Activated CD8-positive, alpha-beta memory T cell treated with anti-CD3 and anti-CD28 coated beads for 1 hour (primary cell): ENCODE measurements at places on chromosomes 11 and 22.

GRCh38 chr11:64000026-64000739 is 13.9 kb downstream of the OTUB1 start:
- peak; percentile 56 for DNase-seq

DNA sequence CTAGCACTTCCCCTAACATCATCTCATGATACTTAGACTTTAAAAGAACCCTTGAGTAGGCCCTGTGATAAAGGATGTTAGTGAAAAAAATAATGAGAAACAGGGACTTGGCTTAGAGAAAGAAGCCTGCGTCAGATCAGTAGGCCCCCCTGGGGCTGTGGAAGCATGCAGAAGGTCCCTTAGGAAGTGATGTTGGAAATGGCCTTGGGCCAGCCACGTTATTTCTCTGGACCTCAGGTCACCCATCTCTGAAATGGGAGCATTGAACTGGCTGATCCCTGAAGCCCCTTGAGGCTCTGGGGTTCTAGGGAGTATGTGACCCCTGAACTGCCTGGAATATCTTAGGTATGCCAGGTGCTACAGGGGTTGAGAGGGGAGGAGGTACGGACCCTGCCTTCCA is 40.2 kb downstream of the MCM5 start:
- DNase-seq, result no peak

- DNase-seq, result no peak
These were observed 161.4 kb downstream of the METTL15 start for GRCh38 chr11:28269586-28269985.

- DNase-seq, result no peak
These were observed 1.3 kb downstream of the EHBP1L1 start for GRCh38 chr11:65576867-65577755.

GRCh38 chr11:35029979-35030682 is 108.8 kb upstream of the CD44 start:
- no peak for DNase-seq

GRCh38 chr22:29539105-29539504 is 14.5 kb downstream of the THOC5 start:
- DNase-seq, result no peak

- DNase-seq, result no peak
These were observed 106.8 kb downstream of the DCDC1 start for GRCh38 chr11:31262761-31263160.

DNA sequence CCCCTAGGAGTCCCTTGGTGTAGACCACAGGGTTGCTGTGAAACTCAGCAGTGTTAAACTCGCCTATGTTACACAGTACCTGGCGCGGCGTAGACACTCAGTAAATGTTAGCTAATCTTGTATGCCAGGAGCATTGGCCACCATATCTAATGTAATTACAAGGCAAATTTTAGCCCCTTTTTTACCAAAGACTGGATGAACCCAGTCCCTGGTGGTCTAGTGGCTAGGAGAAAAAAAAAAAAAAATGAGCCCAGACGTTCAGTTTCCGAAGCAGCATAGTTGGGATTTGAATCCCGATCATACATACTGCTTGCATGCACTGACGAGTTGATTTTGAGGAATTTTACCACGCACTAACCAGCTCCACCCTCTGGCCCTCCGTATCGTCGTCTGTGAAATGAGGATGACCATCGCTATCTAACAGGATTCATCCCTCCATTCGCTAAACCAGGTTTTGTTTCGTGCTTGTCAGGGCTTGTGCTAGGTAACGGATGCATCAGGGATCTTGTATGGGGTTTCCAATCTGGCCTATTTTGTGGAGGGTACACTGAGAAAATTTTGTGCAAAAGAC is 688 bp downstream of the PTS start:
- DNase-seq, result no peak

GRCh38 chr11:110086892-110087309 is 6.3 kb upstream of the ZC3H12C start:
- no peak for DNase-seq

DNA sequence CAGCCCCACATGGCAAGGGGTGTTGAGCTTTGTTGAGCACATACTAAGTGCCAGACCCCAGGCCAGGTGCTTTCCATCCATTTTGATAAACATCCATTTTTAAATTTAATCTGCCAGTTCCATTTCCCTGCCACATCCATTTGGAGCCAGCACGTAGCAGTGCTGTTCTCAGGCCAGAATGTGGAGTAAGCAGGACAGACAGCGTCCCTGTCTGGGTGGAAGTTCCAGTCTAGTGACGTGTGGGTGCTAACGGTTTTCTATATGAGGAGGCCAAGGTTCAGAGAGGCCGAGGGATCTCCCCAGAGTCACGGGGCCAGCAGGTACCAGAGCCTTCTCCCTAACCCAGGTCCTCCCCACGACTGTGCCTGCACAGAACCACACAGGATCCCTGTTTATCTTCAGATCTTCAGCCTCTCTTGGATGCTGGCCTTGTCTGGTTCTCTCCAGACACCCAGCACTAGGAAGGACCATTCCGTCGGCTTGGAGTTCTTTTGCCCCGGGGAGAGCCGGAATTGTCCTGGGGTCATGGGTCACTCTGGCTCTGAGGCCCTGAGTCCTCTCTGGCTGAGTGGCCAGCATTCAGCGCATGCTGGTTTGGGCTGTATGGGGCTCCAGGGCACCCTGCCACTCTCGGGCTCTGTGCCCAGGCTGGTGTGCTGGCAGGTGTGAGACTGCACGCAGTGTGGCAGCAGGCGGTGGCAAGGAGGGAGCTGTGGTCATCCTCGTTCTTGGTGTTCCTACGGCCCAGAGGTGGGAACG is 63.6 kb upstream of the PPARA start:
- no peak for DNase-seq

GRCh38 chr11:107018219-107018901 is at the start of gene GUCY1A2:
Gene GUCY1A2 (minus strand): TSS chr11:107018476. CDS start chr11:107018055, 421 bp downstream.
- DNase-seq, result no peak

DNA sequence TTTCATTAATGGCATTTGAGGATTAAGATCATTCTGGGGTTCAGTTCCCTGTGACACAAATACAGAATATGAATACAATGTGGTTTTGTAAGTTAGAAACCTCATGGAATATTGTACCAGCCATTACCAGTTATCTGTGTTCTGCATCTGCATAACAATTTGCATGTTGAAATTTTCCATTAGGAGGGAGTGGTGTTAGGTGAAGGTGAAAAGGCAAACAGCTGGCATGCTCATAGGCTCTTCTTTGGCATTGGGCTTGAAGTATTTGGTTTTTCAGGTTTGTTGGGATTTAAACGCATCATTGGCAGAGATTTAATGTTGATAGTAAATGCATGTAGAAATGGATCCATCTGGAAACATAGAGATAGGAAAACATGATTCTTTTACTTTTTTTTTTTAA is 18.6 kb downstream of the RTN3 start:
- no peak for DNase-seq

- DNase-seq, result no peak
These were observed 853 bp downstream of the HTATIP2 start for GRCh38 chr11:20364341-20364792.

DNA sequence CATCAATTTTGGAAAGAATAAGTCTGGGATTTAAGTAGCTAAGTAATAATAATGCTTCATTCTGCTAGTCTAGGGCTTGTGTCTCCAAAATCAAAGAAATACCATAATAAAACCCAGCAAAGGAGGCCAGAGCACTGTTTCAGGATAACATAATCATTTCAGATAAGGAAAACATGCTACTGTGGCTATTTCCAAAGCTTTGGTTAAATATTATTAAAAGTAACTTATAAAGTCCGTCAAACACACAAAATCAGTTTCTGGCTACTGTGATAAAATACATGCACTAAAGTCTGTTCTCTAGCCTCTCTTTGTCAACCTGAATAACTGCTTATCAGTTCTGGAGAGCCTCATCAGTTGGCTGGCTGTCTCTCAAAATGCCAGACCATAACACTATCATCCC is 1.5 kb upstream of the OR6T1 start:
- no peak for DNase-seq

DNA sequence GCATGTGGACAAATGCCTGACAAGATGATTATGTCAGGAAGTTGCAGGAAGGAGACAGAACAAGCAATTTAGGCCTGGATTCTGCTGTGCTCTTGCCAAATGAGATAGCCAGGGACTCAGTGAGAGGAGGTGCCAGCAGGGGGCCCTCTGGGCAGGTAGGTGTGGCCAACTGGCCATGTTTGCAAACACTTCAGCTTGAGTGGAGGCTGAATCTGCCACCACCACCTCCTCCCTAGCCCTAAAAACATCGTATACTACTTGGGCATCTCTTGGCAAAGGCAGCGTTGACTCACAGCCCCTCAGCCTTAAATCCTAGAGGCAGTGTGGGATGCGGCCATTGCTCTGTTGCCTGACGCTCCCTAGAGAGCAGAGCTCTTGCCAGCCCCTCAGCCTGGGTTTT is 95.1 kb upstream of the PLET1 start:
- DNase-seq, result no peak

DNA sequence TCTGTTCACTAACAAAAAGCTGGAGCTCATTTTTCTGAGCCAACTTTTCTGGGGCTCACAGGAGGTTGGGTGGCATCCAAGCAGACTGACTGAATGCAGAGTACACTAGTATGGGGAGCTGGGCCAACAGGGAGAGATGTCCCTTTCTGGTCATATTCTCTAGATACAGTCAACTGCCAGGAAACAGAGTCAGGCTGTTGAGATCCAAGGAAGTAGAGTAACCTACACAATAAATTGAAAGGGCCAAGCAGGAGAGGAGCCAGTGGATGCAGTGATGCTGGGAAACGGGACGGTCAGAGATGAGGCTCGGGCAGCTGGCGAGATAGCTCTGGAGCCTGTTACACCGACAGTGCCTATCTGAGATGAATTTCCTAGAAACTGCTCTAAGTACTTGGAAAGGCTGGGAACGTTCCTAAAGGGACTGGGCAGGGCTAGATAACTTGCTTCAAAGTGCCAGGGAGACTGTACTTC is 71.1 kb downstream of the LARGE2 start:
- no peak for DNase-seq

DNA sequence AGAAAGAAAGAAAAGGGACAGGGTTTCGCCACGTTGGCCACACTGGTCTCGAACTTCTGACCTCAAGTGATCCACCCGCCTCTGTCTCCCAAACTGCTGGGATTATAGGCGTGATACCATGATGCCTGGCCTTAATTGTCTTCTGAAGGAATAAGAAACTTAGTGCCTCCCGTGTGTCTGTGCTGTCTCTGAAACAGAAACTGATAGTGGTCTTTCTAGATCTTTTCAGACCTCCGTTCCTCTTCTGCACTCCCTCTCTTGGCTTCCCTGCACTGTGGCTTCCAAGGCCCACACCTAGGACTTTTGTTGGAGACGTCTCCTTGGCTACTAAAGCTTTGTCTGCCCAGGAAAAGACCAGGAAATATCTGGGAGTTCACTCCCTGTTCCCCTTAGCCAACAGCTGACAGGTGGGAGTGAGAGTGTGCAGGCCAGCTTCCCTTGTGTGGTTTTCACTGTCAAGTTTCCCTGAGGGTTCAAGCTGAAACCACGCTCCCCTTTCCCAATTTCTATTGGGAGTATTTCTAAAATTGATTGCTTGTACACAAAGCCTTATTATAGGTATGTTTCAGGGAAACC is 10.1 kb upstream of the HTR3B start:
- DNase-seq, result no peak

- DNase-seq, result no peak
These were observed 3.1 kb downstream of the BCO2 start for GRCh38 chr11:112178428-112178827.

- DNase-seq, result no peak
These were observed 17.6 kb upstream of the MCHR1 start for GRCh38 chr22:40661671-40662070.

- no peak for DNase-seq
These were observed 25.7 kb downstream of the TEF start for GRCh38 chr22:41407433-41407832.

DNA sequence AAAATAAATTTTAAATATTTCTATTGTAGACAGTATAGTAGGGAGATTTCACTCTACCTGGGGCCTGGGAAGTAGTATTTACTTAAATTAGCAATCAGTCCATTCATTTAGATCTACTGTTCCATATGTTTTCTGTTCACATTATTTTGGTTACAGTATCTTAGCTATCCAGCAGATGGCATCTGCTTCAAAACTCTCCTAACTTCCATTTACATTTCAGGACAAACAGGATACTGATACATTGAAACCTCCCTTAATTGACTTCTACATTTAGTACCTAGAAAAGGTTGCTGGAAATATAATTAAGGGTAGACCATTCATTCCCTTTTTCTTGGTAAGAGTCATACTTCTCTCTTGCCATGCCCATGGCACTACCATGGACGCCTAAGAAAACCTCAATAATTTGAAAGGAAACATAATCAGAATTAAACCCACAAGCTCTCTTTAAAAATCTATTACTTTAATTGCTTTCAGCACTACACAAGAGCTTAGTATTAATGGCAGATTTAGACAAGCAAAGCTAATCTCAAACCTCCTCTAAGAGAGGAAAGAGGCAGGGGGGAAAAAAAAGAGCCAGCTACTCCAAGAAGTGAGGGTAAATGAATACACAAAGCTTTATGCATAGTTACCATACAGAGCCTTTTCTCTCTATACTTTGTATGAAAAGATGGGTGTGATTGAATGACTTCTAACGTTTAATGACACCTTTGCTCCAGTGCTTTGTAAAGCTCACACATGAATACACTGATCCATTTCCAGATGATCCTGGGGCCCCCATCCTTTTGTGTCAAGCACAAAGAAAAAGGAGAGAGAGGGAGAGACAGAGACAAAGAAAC is 131.2 kb upstream of the MTMR2 start:
- DNase-seq, result no peak

DNA sequence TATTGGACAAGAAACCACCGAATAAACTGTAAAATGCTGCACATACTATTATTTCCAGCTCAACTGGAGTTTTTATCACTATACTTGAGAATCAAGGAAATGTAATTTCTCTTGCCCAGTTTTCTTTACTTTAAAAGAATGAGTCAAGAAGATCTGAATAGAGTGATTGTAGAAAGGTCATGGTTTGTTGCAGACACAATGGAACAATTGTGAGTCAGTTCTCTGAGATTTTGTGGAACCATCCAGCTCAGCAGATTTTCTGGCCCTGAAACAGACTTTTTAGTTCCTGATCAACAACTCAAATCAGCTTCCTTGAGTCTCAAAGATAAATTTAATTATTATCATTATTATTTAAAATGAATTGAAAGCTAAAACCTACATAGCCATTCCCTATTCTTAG is 1.3 kb downstream of the TCN1 start:
- DNase-seq, result no peak

GRCh38 chr11:30405385-30405784 is 82.5 kb downstream of the ARL14EP start:
- DNase-seq, result no peak

- DNase-seq, result no peak
These were observed 6.5 kb upstream of the KCNQ1OT1 start for GRCh38 chr11:2706321-2706720.

GRCh38 chr11:1387521-1387920 is 2.2 kb upstream of the BRSK2 start:
- no peak for DNase-seq

- DNase-seq, result no peak
These were observed 66.1 kb downstream of the SCUBE1 start for GRCh38 chr22:43277091-43277490.

GRCh38 chr11:133966921-133967598 is 10.3 kb upstream of the IGSF9B start:
- peak; percentile 58 for DNase-seq

DNA sequence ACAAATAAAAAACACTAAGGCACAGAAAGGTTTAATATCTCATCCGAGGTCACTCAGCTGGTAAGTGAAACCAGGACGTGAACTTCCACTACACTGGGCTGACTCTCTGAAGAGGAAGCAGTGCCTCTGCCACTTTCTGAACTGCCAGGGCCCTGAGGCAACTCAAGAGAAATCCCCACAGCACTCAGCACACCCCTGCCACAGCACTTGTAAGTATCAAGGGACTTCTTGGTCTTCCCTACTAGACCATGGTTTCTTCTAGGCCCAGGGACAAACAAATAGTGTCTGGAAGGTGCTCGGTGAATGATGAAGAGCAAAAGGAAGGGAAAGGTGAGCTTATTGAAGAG is 49.7 kb downstream of the RPL27A start:
- no peak for DNase-seq

- DNase-seq, result no peak
These were observed 4.9 kb downstream of the CHRM4 start for GRCh38 chr11:46386674-46387073.
